CD8-positive, alpha-beta memory T cell (primary cell): ENCODE measurements at places on chromosomes 5 and 9. TPM values are rescaled to one million over a fixed set of nuclear protein-coding genes. Genes with fewer than 3 reads are reported as not detected.
A peak's percentile ranks its signal among the peaks of the same experiment; 100 is the strongest.

- DNase-seq: no peak
Measured at GRCh38 chr5:109597893-109598292, 91.8 kb upstream of the MAN2A1 start.

- DNase-seq: no peak
Measured at GRCh38 chr9:19682397-19682796, 106.4 kb downstream of the SLC24A2 start.

DNA sequence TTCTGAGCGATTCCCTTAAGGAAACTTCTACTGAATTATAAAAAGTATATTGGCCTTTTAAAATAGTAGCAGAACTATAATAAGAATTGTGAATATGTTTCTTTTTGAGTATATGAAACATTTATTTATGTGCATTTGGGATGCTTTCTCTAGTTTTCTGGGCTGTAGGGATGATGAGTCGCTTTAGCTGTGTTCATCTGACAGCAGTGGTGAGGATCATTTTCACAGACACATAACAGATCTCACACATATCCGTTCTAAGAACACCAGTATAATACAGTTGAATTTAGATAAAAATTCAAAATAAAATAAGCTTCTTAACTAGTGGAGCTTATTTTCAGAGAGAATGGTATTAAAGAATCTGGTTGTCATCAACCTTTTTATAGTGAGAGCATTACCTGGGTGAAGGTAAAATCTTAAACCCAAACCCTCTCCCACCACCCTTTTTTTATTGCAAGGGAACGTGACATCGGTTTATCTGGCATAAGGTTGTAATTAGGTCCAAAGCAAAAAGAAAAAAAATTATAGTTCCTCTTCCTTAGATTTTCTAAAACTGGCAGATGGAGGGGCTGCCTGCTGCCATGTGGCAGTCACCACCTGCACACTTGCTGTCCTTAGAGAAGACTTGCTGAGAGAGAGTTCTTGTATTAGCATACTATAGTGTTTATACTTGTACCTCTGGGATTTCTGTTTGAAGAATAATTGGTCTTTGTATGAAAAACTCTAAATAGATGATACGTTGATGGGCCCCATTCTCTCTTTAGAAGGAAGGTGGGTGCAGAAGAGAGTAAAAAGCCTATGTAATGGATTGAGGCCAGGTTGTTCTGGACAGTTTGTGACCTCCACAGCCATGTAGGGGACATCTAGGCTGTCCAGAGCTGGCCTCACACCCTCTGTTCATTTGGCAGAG, 86.8 kb downstream of the CAMK4 start:
- DNase-seq: no peak

- no peak for DNase-seq
Measured at GRCh38 chr9:136608348-136609159, 54.2 kb upstream of the EGFL7 start.

- peak; percentile 11 for DNase-seq
Measured at GRCh38 chr5:142426129-142427014, 101.6 kb upstream of the SPRY4 start.

DNA sequence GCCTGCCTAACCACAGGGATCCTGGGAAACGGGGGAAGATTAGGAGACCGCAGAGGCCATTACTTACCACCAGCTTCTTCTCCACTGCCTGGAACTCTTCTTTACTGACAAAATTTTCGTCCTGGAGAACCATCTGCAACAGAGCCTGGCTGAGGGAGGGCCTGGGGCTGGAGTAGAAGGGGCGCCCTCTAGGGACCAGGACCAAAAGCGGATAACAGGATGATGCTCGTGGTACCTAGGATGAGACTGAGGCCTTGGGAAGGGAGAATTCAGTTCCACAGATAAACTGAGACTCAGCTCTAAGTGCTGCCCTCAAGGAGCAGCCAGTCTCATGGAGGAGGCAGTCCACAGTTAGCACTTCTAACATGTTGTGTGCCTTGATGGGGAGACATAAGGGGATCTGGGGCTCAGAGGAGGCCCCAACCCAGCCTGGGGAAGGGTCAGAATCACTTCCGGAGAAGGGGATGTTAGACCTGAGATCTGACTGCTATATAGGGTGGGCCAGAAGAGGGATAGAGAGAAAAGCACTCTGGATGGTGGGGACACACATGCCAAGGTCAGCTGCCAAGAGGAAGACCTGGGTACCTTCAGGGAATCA, 1.2 kb downstream of the SPATA24 start:
- no peak for DNase-seq

The DNAI1 gene
- not detected for total RNA-seq

The HMMR gene
- 43.8 TPM for total RNA-seq
